Hematopoietic multipotent progenitor cell (in vitro differentiated cells): ENCODE measurements at places on chromosomes 2 and 18.

DNA sequence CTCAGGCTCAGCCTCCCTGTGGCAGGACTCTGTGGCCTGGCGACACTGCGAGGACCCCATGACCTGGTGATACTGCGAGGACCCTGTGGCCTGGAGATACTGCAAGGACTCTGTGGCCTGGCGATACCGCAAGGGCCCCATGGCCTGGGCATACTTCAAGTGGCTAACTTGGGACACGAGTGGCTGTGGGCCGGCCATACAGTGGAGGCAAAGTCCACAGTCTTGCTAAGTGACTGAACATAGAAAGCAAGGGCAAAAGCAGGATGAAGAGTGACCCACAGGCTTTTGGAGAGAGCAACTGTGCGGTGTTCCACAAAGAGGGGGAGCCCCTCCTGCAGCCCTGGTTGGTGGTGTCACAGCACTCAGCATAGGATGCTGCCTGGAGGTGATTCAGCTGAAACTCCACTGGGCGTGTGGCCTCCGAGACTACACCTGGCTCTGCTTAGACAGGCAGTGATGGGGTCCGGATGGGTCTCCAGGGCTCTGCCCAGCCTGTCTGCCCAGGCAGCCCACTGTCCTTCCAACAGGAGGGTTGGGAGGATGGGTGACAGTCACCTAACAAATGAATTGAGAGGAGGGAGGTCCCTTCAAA lies 691.0 kb upstream of the HS6ST1 start:
- DNase-seq: no peak

DNA sequence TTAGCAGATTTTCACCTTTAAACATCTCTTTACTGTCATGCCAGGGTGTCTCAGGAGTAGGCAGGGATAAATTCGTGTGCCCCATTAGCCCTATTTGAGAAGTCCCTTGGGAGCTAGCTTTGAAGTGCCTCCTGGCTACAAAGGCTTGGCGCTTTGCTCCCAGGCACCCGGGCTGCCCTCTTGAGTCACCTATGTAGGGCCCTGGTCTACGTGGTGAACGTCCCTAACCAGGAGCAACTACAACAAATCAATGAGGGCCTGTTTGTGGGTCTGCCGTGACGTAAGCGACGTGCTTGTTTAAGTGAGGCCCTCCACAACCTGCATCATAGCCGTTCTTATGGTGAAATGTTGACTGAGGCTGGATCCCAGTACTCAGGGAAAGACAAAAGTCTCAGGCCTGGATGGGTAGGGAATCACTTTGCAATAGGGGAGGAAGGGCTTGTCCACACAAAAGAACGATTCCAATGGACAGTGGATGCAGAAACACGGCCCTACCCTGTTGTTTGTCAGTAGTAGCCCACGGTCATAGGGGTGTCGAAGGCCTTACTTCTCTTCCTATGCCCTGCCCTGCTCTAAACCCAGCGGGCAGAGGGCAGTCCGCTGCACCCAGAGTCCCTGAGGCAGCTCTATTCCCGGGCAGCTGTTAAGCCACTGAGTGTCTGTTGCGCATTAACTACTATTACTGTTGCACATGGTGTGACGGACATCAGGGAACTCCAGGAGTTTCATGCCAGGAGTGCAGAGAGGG lies 93.9 kb downstream of the INHBB start:
- DNase-seq: no peak

DNA sequence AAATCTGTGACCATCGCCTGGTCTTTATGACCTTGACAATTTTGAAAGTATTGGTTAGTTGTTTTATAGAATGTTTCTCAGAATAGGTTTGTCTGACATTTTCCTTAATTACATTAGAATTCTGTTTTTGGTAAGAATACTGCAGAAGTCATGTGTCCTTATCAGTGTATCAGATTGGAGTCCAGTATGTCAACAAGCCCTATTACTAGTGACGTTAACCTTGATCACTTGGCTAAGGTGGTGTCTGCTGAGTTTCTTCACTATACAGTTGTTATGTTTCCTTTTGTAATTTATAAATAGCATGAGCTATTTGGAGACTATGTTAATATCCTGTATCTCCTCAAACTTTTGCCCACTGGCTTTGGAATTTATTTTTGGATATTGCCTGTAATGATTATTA lies 10.8 kb upstream of the IL36G start:
- no peak for DNase-seq

DNA sequence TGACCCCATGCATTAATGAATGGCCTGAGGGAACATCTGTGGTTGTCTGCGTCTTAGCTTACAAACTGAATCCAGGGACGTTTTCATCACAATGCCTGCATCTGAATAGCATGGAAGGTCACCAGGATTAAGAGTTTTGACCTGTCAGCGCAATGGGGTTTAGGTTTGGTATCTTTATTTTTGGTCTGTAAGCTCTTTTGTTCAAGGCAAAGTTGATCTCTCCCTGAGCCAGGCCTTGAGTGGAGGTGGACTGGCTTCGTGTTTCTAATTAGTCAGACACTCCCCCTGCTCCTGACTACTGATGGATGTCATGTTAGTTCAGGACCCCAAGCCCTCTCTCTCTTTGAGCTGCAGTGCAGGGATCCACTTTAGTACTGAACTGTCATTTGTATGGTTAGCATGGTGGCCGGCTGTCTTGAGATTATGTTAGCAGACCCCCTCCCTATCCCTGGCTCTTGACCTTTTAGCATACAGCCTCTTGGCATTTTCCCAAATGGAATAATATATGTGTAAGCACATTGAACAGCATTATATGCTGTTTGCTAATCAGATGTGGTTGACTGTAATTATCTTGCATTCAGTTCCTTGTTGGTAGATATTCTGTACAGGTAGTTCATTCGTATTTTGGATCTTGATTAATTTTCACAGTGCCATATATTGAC lies 59.2 kb downstream of the LYPD6 start:
- DNase-seq: no peak

- no peak for DNase-seq
Observed at GRCh38 chr2:174784316-174784715, 20.0 kb upstream of the CHRNA1 start.

DNA sequence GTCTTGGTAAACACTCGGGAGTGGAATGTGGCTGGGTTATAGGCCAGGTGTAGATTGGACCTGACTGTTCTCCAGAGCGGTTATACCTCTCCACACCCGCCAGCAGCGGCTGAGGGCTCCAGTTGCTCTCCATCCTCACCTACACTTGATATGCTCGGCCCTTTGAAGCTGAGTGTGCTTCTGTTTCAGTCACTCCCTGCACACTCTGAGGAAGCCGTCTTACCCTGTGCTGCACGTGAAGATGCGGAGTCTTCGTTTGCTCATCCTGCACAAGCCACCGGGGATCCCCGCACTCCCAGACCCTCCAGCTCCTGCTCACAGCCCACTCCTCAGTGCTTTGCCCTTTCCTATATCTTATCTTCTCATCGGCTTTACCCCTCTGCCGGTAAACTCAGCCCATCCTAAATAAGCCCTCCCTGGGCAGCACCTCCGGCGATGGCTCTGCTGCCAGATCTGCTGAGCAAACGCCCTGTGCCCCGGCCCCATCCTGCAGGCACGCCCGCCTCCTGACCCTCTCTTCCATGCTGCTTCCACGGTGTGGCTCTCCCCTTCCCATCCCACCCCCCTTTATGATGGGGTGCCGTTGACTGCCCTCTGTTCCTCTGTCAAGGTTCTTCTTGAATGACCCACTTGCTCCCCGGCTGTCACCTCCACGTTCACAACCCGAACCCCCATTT lies 47.3 kb upstream of the ODC1 start:
- no peak for DNase-seq

- DNase-seq: no peak
Observed at GRCh38 chr2:9655441-9656269, 24.9 kb upstream of the YWHAQ start.

DNA sequence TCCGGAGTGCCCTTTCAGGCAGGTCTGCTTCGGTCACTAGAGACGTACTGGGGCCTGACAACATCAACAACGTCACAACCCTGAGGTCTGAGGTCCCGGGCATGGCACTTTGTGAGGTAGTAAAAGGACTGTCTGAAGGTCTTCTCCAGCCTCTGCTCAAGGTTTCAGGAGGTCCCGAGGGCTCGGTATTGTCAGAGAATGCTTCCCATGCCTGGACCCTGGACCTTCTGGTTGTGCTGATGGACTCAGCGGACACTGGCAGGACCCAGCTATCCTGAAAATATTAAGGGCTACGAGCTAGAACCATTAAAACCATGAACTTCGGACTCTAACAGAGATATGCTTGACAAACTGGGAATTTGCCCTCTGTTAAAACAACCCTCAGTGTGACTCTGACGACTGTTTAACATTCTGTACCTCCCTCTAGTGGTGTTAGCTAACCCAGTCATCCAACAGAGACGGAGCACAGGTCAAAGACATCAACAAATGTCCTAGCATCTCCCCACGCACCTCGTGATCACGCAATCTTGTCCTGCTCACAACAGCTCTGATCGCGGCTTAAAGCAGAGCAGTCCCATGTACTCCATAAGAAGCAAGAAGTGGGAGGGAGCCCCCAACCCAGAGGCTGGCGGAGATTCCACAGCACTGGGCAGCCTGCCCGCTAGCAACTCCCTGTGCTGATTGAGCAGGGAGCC lies 96.5 kb downstream of the CCDC93 start:
- no peak for DNase-seq

DNA sequence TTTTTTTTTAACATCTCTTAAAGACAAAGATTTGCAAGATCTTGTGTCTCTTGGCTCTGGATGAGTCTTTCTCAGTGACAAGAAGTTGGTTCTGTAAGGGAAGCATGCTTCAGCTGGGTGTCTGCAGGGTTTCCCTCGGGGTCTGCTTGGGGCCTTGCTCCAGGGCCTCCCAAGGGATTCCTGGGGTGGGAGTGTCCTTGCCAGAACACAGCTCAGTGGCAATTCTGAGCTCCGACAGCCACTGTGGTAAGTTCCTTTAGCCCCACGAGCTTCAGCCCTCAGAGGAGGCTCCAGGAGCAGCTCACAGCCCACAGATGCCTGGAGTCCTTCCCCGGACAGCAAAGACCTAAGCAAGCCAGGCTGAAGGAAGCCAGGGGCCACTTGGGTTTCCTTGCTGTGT lies 52.4 kb downstream of the EMX1 start:
- no peak for DNase-seq

DNA sequence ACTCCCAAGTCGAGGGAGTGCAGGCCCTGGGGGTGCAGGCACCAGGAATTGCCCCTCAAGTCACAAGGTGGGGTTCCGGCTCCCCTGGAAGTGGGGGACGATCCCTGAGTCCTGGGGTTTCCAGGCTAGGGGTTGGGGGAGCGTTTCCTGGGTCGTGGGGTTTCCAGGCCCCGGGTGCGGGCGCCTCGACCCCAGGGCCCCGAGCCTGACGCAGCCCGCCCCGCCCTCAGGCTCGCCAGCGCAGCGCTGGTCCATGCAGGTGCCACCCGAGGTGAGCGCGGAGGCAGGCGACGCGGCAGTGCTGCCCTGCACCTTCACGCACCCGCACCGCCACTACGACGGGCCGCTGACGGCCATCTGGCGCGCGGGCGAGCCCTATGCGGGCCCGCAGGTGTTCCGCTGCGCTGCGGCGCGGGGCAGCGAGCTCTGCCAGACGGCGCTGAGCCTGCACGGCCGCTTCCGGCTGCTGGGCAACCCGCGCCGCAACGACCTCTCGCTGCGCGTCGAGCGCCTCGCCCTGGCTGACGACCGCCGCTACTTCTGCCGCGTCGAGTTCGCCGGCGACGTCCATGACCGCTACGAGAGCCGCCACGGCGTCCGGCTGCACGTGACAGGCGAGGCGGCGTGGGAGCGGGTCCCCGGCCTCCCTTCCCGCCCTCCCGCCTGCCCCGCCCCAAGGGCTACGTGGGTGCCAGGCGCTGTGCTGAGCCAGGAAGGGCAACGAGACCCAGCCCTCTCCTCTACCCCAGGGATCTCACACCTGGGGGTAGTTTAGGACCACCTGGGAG lies 12.0 kb downstream of the SIGLEC15 start:
- DNase-seq: peak; percentile 65

- DNase-seq: peak; percentile 28
Observed at GRCh38 chr18:48161191-48161910, 230.9 kb upstream of the SMAD2 start.

GRCh38 chr2:19579461-19579860 lies 221.0 kb upstream of the OSR1 start:
- DNase-seq: no peak

GRCh38 chr2:195666113-195666712 lies 9.2 kb downstream of the SLC39A10 start:
- DNase-seq: no peak

GRCh38 chr2:240275386-240275785 lies 134.9 kb upstream of the OTOS start:
- DNase-seq: no peak

DNA sequence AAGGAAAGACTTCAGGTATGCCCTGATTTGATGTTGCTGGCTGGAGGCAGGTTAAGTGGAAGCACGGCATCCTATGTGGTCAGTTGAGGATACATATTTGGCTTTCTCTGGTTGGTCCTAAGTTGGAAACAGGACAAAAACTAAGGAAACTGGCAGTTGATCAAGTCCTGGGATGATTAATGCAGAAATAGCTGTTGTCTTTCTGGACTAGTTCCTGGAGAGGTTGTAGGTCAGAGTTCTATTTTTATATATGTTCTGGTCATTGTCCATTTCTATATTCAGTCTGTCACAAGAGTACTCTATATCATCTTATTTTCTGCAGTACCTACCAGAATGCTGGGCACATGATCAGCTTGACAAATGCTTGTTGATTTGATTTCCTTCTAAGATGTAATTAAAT lies 4.0 kb upstream of the SLC35F5 start:
- DNase-seq: no peak

- no peak for DNase-seq
Observed at GRCh38 chr2:126856403-126856802, 42.3 kb upstream of the TEX51 start.

GRCh38 chr2:19536136-19536535 lies 177.7 kb upstream of the OSR1 start:
- no peak for DNase-seq

- DNase-seq: peak; percentile 56
Observed at GRCh38 chr2:25165992-25166875, 2.1 kb downstream of the POMC start.

- DNase-seq: no peak
Observed at GRCh38 chr2:200450288-200450687, 59.6 kb downstream of the KCTD18 start.

DNA sequence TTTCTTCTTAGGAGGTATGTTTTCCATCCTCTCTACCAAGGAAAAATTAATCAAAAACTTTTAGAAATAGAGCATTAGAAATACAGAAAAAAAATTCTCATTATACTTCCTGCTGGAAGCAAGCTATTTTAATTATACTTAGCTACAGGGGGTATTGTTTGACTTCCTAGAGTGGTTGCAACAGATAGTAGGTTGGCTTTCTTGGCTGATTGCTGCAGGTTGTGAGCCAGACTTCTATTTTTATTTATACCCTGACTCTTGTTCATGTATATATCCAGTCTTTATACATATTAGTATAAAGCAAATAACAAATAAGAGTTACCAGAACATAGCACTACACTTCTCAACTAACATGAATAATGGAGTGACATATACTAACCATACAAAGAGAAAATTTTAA lies 460.8 kb upstream of the REG3G start:
- no peak for DNase-seq
